ENCODE measurements at places on chromosomes 6 and 20. TPM values are rescaled to one million over a fixed set of nuclear protein-coding genes. Genes with fewer than 3 reads are reported as not detected.

Gene SLC44A4
- total RNA-seq = 0.07 TPM

Gene DEFB128
- not detected for total RNA-seq

Gene ME1
- total RNA-seq = 39.6 TPM

Gene C4B
- total RNA-seq = 0.56 TPM

Gene RHAG
- 0.10 TPM for total RNA-seq

Gene TFAP2D
- total RNA-seq = not detected

Gene FKBP1C
- 2.0 TPM for total RNA-seq

Gene MYCT1
- 0.13 TPM for total RNA-seq

Gene TREML2
- total RNA-seq = not detected

Gene FRK
- total RNA-seq = 1.5 TPM

Gene GJA10
- total RNA-seq = not detected

Gene ENTPD6
- total RNA-seq = 113 TPM

Gene STX16
- total RNA-seq = 33.6 TPM

Gene HDGFL1
- not detected for total RNA-seq

Gene DST
- total RNA-seq = 58.5 TPM

Gene FHL5
- not detected for total RNA-seq

Gene SYCP2
- total RNA-seq = 0.30 TPM

Gene WFDC12
- total RNA-seq = not detected

Gene HCK
- 0.08 TPM for total RNA-seq

Gene PABPC1L
- 15.7 TPM for total RNA-seq

Gene TSPYL4
- 3.8 TPM for total RNA-seq

Gene FAM217A
- total RNA-seq = not detected

Measured in A549 treated with RU486 at 1 μM for 4 hours (cell line).